ENCODE measurements at places on chromosomes 6 and 20. TPM values are rescaled to one million over a fixed set of nuclear protein-coding genes. Genes with fewer than 3 reads are reported as not detected.

The TOP1 gene
- 78.9 TPM for total RNA-seq

The SLC17A9 gene
- total RNA-seq = 42.0 TPM

The WFDC12 gene
- total RNA-seq = not detected

The OR2H1 gene
- not detected for total RNA-seq

DNA sequence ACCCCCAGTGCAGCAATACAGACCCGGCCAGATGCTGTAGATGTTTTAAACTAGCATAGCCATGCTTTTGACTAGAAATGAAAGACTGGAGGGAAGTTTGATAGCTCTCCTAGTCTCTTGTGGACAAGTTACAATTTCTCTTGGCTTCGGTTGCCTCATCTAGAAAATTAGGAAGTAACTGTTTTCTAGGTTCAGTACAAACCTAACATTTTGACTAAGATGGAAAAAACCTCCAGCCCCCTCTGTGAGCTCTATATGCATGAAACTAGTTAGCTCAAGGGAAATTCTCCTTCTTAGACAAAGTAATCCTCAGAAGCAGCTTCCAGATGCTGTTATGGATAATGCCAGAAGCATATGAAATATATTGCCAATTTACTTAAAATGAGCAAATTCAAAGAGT, 86.6 kb downstream of the RNF144B start:
- H3K4me1 ChIP-seq = peaks cover 14% of the 10 kb centered on the region
- no peak overlapping the region for H3K4me3 ChIP-seq
- no peak for DNase-seq
- no peak overlapping the region for H3K27ac ChIP-seq
- no peaks in the 10 kb centered on the region for H3K36me3 ChIP-seq
- H3K27me3 ChIP-seq = peaks cover 2% of the 10 kb centered on the region

- H3K36me3 ChIP-seq = peaks cover 4% of the 10 kb centered on the region
- H3K27ac ChIP-seq = no peak overlapping the region
- no peak for DNase-seq
Observed at GRCh38 chr6:117929501-117929900, 22.4 kb downstream of the SLC35F1 start.

GRCh38 chr6:143079325-143079640, 18.6 kb downstream of the AIG1 start:
- peaks cover 8% of the 10 kb centered on the region for H3K4me1 ChIP-seq
- H3K36me3 ChIP-seq = peaks cover 12% of the 10 kb centered on the region
- no peak overlapping the region for H3K4me3 ChIP-seq
- no peak overlapping the region for H3K27ac ChIP-seq
- H3K27me3 ChIP-seq = no peaks in the 10 kb centered on the region

DNA sequence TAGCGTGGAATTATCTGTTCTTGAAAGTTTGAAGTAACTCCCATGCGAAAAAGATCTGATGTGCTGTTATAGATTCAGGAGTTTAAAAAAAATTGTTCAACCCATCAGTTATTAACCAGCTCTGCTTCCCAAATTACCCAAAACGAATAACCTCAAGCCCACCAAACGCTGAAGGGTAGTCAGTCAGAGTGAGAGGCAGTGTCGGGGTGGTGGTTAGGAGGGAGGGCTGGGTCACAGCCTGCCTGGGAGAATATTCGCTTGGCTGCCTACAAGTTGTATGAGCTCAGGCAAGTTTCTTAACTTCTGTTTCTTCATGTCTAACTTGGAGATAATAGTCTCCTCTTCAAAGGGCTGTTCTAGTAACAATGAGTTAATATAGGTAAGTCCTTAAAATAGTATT, 114.6 kb downstream of the JPH2 start:
- DNase-seq = no peak
- H3K36me3 ChIP-seq = peaks cover 10% of the 10 kb centered on the region
- no peak overlapping the region for H3K27ac ChIP-seq
- no peak overlapping the region for H3K4me3 ChIP-seq
- H3K27me3 ChIP-seq = peaks cover 9% of the 10 kb centered on the region

GRCh38 chr20:2986466-2986865, 57.0 kb upstream of the GNRH2 start:
- no peak for DNase-seq
- peaks cover 3% of the 10 kb centered on the region for H3K27me3 ChIP-seq
- H3K27ac ChIP-seq = peak overlapping the region; percentile 18
- peaks cover 25% of the 10 kb centered on the region for H3K36me3 ChIP-seq
- peaks cover 9% of the 10 kb centered on the region for H3K4me1 ChIP-seq

DNA sequence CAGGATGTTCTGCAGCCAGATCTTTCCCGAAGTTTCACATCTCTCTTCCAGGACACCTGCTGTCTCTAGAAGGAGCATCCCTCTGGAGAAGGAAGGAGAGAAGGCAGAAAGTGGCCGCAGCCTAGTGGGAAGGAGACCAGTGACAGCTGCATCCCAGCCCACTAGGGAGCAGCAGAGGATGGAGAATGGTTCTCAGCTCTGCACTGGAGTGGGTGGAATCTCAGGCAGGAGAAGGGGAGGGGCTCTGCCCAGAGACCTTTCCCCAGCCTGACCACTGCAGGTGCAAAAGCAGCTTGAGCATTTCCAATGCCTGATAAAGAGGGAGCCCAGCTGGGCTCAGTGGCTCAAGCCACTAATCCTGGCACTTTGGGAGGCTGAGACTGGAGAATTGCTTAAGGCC, 32.3 kb downstream of the NCR2 start:
- H3K36me3 ChIP-seq = no peaks in the 10 kb centered on the region
- H3K4me3 ChIP-seq = no peak overlapping the region
- peaks cover 32% of the 10 kb centered on the region for H3K4me1 ChIP-seq
- peaks cover 36% of the 10 kb centered on the region for H3K27me3 ChIP-seq
- H3K27ac ChIP-seq = no peak overlapping the region

- no peak overlapping the region for H3K27ac ChIP-seq
- H3K4me3 ChIP-seq = no peak overlapping the region
Observed at GRCh38 chr6:112433457-112433856, 86.3 kb downstream of the RFPL4B start.

DNA sequence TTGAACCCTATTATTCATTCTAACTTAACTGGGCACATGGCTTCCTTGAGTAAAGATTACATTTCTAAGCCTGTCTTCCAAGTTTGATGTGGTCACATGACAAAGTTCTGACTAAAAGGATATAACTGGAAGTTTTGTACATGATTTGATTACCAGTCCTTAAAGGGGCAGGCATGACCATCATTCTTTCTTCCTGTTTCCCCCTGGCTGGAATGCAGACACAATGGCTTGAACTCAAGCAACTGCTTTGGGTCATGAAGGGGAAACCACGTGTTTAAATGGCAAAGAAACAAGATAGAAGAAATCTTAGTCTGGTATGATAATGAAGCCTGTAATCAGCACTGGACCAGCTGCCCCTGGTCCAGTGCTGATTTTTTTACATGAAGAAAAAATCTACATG, 15.6 kb upstream of the SHLD1 start:
- no peak for DNase-seq
- no peak overlapping the region for H3K27ac ChIP-seq
- no peaks in the 10 kb centered on the region for H3K36me3 ChIP-seq
- H3K27me3 ChIP-seq = peaks cover 28% of the 10 kb centered on the region

- peaks cover 44% of the 10 kb centered on the region for H3K36me3 ChIP-seq
- no peak overlapping the region for H3K4me3 ChIP-seq
- H3K27me3 ChIP-seq = peaks cover 4% of the 10 kb centered on the region
- no peak overlapping the region for H3K27ac ChIP-seq
Observed at GRCh38 chr6:75145976-75146375, 59.9 kb downstream of the COL12A1 start.

DNA sequence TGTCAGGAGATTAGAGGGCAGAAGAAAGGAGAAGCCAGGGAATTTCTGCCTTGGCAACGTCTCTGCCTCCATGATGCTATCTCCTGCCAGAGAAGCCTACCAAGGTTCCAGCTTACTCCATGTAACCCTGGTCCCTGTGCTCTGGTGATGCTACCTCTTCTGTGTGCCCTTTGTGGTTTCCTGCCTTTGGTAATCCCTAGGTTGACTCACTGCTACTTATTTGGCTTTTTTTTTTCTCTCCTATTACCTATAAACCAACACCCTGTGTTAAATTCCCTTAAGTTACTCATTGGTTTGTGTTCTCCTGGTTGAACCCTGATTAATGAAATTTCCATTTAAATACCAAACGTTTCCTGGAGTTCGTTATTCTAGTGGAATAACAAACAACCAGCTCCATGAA, 527.8 kb upstream of the FLRT3 start:
- no peak overlapping the region for H3K4me3 ChIP-seq
- H3K27ac ChIP-seq = no peak overlapping the region
- DNase-seq = no peak
- H3K27me3 ChIP-seq = no peaks in the 10 kb centered on the region
- no peaks in the 10 kb centered on the region for H3K36me3 ChIP-seq

GRCh38 chr6:47343600-47343999, 33.9 kb upstream of the TNFRSF21 start:
- DNase-seq = no peak
- peaks cover 4% of the 10 kb centered on the region for H3K27me3 ChIP-seq
- no peaks in the 10 kb centered on the region for H3K4me1 ChIP-seq
- no peaks in the 10 kb centered on the region for H3K36me3 ChIP-seq

GRCh38 chr6:130625825-130626527, 201.2 kb upstream of the SMLR1 start:
- peak; percentile 87 for DNase-seq
- peak overlapping the region; percentile 86 for H3K27ac ChIP-seq
- peaks cover 16% of the 10 kb centered on the region for H3K36me3 ChIP-seq
- no peaks in the 10 kb centered on the region for H3K27me3 ChIP-seq

GRCh38 chr6:163191704-163192537, 222.6 kb upstream of the QKI start:
- DNase-seq = no peak
- H3K4me3 ChIP-seq = no peak overlapping the region
- H3K36me3 ChIP-seq = no peaks in the 10 kb centered on the region
- H3K27me3 ChIP-seq = peaks cover 12% of the 10 kb centered on the region
- no peak overlapping the region for H3K27ac ChIP-seq

DNA sequence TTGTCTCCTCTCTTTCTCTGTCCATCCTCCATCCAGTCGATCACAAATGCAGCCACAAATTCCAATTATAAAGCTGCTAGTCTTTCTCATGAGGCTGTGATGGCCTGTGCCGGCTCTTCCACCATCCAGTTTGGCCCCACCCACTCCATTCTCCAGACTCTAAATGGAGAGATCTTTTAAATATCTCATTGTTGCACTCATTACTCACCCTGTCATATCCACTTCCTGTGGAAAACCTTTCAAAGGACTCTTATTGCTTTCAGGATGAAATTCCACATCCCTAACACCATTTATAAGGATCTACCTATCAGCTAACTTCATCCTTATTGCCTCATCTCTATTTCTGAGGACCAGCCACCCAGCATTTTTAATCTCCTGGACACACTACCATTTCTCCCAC, 70.6 kb downstream of the NRN1 start:
- H3K4me1 ChIP-seq = peaks cover 25% of the 10 kb centered on the region
- 0 out of 2 replicates have a peak overlapping the region, but pooled peaks have one; percentile 5 for H3K4me3 ChIP-seq
- no peaks in the 10 kb centered on the region for H3K36me3 ChIP-seq
- peaks cover 2% of the 10 kb centered on the region for H3K27me3 ChIP-seq
- no peak for DNase-seq
